ENCODE measurements at places on chromosomes 1 and 21.
A peak's percentile ranks its signal among the peaks of the same experiment; 100 is the strongest.

GRCh38 chr1:82401116-82401515 lies 600.4 kb downstream of the ADGRL2 start:
- no peak for DNase-seq

- no peak for DNase-seq
Measured at GRCh38 chr1:54497338-54497737, 50.7 kb upstream of the ACOT11 start.

DNA sequence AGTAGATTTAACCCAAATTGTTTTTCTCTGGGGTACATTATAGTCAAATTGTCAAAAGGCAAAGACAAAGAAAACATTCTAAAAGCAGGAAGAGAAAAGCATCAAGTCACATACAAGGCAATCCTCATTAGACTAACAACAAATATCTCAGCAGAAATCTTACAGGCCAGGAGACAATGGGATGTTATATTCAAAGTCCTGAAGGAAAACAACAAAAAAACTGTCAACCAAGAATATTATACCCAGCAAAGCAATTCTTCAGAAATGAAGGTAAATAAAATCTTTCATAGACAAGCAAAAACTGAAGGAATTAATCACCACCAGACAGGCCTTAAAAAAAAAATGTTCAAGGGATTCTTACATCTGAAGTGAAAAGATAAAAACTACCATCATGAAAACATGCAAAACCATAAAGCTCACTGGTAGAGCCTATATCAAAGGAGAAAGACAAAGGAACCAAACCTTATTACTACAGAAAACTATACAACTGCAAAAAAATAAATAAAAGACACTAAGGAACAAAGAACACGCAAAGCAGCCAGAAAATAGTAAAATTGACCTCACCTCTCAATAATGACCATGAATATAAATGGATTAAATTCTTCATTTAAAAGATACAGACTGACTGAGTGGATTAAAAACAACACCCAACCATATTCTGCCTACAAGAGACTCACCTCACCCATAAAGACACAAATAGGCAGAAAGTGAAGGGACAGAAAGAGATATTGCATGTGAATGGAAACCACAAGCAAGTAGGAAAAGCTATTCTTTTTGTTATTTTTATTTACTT lies 113.8 kb upstream of the ZC3H11B start:
- DNase-seq = no peak

- DNase-seq = no peak
Measured at GRCh38 chr1:168842306-168842705, 113.3 kb upstream of the DPT start.

- DNase-seq = no peak
Measured at GRCh38 chr21:44866780-44867179, 6.7 kb downstream of the PTTG1IP start.

GRCh38 chr21:32733356-32733755 lies 5.5 kb upstream of the SYNJ1 start:
- DNase-seq = no peak

GRCh38 chr1:55530749-55531478 lies 315.8 kb upstream of the USP24 start:
- DNase-seq = no peak

GRCh38 chr1:83761167-83762038 lies 237.5 kb downstream of the TTLL7 start:
- no peak for DNase-seq

DNA sequence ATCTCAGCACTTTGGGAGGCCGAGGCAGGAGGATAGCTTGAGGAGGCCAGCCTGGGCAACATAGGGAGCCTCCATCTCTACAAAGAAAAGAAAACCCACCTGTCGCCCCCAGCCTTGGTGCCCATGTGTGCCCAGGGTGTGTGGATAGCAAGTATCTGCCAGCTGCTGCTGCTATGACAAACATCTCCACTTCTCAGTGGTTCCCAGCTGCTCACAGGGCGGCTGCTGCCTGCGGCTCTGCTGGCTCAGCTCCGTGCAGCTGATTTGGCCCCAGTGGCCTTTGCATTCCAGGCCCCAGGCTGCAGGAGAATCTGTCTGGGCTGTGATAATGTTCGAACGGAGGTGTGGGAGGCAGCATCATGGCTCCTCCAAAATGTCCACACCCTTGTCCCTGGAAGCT lies 10.6 kb upstream of the TTC34 start:
- DNase-seq = no peak

DNA sequence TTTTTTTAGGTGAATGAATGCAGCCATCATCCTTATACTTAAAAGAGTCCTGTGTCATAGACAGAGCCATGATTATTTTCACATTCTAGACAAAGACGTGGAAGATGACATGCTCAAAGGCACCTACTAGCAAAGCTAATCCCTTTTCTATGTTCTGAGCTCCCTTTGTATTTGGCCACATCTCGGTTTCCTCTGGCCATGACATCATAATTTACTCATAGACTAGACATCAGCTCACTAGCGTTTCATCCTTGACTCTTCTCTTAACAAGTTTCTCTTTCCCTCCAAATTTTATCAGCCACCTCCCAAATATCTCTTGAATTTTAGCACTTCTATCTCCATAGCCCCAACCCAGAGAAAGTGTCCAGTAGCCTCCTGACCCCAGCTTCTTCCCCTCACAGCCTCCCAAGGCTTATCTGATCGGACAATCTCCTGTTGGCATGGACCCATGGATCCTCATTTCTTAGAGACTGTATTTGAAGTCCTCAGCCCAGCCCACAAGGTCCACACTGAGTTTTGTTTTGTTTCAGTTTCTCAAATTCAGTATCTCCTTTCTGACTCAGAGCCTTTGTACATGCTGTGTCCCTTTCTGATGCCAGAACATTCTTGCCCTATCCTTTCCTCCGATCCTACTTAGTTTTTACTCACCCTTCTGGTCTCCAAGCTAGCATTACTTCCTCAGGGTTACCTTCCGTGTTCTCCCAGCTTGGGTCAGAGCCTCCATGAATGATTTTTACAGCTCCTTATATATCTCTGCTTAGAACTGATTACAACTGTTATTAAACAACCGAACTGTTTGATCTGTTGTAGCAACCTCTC lies 33.0 kb upstream of the EPS8L3 start:
- DNase-seq = peak; percentile 64

DNA sequence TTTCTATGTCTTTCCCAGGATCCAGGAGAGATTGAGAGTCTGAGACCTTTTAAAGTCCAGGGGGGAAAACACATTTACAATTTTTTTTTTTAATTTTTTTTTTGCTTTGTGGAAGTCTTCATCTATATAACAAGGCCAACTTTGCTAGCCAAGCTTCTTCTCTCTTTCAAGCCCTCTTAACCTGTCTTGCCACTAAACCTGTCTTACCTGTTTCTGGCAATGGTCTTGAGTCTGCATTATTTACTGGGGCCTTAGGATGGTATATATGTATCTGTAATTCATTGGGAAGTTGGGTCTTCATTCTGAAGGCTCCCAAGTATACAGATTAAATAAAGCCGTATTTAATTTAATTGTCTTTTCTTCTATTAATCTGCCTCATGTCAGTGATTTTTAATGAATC lies 750.9 kb upstream of the B3GALT2 start:
- DNase-seq = no peak

GRCh38 chr1:185156288-185156853 lies 382 bp downstream of the TRMT1L start:
- DNase-seq = peak; percentile 38

DNA sequence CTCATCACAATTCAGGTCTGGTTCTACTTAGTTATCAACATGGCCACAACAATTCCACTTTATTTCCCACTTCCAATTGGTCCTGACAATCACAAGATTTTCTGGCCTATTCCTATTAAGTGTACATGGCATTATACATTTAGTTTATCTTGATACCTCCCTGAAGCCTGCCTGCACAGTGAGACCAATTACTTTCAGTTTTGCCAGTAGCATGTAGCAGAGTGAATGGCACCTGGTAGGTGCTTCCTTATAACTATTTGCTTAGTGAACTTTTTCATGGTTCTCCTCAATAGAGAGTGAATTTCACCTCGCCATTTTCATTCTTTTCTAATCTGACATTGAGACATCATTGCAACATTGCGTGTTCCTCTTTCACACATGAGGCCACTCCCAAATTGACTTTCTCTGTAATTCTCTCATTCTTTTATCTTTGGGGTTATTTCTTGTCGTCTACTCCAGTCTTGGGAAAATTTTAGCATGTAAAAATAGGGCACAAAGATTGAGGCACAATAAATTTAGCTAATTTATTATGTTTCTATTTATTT lies 124.3 kb downstream of the DISC1 start:
- no peak for DNase-seq

- DNase-seq = no peak
Measured at GRCh38 chr1:64112281-64112680, 91.1 kb upstream of the UBE2U start.

- DNase-seq = no peak
Measured at GRCh38 chr1:77516106-77516505, 166.4 kb downstream of the ZZZ3 start.

DNA sequence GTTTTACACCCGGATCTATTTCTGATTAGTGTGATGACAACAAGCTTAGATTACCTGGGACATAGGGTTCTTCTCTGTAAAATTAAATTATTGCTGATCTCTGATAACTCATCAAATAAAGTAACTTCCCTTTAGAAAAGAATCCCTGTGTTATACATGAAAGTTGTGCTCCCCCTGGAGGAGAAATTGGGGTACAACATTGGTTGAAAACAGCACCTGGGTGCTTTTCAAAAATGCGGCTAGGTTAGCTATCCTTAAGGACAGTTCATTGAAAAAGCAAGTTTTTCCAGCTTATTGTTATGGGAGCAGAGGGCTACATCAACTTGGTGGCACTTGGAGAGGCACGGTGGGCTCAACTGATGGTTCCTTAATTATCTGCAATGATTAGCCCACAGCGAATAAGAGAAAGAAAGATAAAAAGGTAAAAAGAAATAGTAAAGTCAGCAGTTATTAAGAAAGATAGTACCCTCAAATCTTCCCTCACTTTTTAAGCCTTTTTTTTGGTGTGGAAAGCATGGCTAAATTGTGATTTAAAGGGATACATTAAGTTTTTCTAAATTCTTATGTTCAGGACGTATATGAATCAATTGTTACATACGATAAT lies 97.8 kb downstream of the FMN2 start:
- peak; percentile 44 for DNase-seq

DNA sequence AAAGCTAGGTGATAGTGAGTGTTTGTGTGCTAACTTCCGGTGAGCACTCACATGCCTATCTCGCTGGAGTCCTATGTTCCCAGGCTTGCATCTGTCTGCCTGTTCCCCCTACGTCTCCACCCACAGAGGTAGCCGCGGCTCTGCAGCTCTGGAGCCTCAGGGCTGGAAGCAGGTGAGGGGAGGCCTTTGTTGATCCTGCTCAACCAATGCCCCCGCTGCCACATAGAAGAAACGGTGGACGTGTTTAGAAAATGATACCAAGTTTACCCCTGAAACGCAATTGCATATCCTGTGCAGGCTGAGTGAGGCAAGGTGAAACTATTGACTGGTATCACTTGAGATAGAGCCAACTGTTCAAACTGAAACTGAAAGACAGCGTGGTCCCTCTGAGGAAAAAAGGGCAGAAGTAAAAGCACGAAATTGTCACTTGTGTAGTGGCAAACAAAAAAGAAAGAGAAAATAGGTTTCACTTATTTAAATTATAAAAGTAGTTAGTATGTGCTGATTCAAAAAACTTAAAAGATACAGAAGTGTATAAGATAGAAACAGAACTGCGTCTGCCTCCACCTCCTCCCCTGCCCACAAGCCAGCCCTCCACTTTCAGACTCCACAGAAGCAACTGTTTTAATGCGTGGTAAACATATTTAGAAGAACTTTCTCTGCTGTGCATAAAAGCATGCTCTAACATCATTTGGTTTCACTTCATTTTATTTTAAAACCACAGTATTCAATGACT lies 38.6 kb upstream of the ETS2 start:
- peak; percentile 69 for DNase-seq

DNA sequence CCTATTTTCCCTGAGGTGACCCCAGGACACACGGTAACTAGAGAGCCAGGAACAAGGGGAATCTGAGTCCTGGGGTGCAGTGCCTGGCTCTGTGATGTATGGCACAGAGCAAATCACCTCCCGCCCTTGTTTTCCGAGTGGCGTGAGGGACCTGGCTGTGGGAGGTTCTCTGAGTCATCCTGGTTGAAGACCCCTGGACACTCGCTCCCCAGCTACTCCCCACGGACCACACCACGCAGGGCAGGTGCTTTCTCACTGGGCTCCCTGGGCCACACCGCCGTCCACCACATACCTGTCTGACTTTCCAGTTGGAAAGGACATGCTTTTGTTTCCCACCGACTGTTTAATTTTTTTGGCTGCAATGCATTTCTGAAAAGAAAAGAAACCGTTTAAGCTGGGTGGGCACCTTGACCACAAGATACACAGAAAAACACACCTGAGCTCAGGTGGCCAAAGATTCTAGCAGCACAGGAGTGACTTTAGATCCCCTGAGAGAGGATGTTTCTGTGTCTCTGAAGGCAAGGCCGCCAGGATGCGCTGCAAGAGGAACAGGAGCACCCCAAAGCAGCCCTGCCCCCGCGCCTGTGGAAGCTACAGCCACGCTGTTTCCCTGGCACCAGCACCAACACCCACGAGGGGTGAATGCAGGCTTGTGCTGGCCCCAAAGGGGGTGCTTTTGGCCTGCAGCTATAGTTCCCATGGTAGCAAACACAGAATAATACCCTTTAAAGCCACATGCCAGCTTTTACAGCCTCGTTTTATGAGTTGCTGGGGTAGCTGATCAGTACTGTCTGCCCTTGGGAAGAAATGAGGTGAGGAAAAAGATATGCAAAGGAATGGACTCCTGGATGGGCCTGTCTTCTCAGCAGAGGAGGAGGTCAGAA lies 8.1 kb upstream of the SRM start:
- no peak for DNase-seq

- no peak for DNase-seq
Measured at GRCh38 chr1:54403808-54404261, 2.4 kb downstream of the SSBP3 start.

- DNase-seq = no peak
Measured at GRCh38 chr1:200206761-200207160, 179.3 kb downstream of the NR5A2 start.

DNA sequence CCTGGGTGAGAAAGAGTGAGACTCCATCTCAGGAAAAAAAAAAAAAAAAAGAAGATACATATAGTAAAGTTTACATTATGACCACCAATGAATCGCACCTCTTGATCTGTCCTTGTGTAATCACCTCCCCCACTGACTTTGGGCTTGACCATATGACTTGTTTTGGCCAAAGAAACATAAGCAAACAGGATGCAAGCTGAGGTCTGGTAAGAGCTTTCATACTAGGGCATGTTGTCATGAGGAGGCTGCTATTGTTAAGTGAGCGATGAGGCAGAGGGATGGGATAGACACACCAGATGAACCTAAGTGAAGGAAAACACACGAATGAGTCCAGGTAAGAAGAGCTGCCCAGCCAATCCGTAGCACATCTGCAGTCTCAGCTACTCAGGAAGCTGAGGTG lies 10.7 kb downstream of the ENAH start:
- DNase-seq = no peak

GRCh38 chr1:207362962-207363860 lies 41.7 kb downstream of the CD55 start:
- peak; percentile 84 for DNase-seq

Data from hematopoietic multipotent progenitor cell treated with erythropoietin and hydrocortisone succinate and interleukin-3 and kit ligand, for 8 days (in vitro differentiated cells).